ENCODE measurements at places on chromosomes 3 and 15. TPM values are rescaled to one million over a fixed set of nuclear protein-coding genes. Genes with fewer than 3 reads are reported as not detected.
A peak's percentile ranks its signal among the peaks of the same experiment; 100 is the strongest.

GRCh38 chr3:89314454-89315098 lies 207.2 kb downstream of the EPHA3 start:
- no peak for DNase-seq

The PLSCR4 gene
- total RNA-seq, result 51.9 TPM

The FBXO45 gene
- total RNA-seq, result 10.1 TPM

The CATSPER2 gene
- total RNA-seq, result 9.0 TPM

DNA sequence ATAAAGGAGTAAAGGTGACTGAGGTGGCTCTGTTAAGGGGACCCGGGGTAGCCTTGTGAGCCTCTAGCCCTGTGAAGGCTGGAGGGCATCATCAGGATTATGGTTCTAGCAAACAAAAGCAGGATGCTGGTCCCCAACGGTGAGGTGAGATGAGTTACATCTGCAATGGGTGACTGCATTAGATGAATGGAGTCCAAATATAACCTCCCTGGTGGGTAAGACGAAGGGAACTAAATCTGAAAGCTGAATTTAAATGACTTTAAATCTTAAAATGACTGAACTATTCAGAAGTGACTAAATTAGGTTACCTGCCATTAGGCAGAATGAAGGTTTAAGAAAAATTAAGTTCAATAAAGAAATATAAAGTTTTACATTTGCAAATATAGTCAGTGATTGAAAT lies 4.6 kb upstream of the HLTF start:
- DNase-seq, result no peak

DNA sequence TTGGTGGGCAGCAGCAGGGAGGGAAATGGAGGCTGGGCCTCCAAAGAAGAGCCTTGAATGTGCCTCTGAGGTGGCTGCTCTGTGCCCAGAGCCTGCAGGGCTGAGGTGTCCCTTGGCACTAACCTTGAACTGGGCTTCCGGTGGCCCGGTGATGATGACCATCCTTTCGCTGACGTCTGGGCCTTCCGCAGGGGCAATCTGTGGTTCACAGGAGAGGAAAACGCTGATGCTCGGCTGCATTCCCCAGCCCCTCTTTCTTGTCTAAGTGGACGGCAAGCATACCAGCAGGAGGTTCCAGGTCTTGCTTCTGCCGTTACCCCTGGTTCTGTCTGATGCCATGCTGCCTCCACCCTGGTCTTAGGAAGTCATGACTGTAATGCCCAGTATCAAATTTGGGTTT lies 65.9 kb downstream of the SENP2 start:
- no peak for DNase-seq

- no peak for DNase-seq
Measured at GRCh38 chr3:120693439-120694171, 11.6 kb upstream of the HGD start.

DNA sequence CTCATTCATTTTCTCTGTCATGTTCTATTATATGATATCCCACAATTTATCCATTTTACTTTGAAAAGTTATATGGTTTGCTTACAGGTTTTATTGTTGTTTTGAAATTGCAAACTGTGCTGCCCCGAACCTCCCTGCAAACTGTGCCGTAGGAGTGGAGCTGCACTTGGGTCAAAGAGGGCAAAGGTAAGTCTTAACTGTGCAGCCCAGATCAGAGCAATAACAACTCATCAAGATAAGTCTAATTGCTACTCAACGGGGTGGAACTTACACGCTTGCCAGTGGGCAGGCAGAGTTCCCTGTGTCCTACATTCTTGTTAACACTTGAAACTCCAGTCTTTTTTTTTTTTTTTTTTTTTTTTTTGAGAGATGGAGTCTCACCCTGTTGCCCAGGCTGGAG lies 33.2 kb downstream of the ZDHHC19 start:
- no peak for DNase-seq

The NR1I2 gene
- 71.2 TPM for total RNA-seq

The MOBP gene
- 0.27 TPM for total RNA-seq

- no peak for DNase-seq
Measured at GRCh38 chr3:50245251-50245745, 9.3 kb downstream of the GNAI2 start.

DNA sequence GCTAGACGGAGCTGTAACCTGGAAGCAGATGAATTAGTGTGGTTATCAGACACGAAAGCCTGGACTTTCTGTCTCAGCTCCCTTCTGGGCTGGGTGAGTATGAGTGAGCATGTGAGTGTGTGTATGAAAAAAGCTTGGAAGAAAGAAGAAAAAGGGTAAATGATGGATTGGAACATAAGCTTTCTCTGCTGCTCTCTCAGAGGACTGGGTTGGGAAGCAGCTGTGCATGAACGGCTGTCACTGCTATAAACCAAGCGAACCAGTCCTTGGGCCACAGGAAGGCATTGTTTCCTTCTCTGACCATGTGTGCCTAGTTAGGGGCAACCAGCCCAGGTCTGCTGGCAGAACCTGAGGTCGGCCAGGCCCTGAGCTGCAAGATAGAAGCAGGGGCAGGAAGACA lies 37.0 kb downstream of the UMPS start:
- DNase-seq, result no peak

The ABHD10 gene
- 26.6 TPM for total RNA-seq

DNA sequence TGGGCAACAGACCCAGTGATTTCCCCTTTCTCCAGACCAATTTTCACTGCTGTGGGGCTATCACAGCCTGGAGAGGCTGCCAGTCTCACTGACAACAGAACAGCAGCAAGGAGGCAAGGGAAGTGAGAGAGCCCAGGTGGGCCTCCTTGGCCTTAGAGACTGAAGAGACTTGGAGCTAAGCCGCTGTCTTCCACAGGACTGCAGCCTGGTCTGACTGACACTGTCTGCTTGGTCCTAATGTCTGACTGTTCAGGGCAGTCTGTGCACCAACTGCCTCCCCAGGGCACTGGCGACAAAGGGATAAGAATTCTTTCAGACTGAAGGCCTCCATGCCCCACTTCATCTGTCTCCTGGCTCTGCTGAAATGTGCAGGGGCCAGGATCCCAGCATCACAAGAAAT lies 11.5 kb downstream of the POMGNT2 start:
- no peak for DNase-seq

GRCh38 chr3:185942907-185943759 lies 5.3 kb upstream of the TRA2B start:
- DNase-seq, result peak; percentile 85

The SERINC4 gene
- total RNA-seq, result 0.12 TPM

The SYNPR gene
- 0.15 TPM for total RNA-seq

DNA sequence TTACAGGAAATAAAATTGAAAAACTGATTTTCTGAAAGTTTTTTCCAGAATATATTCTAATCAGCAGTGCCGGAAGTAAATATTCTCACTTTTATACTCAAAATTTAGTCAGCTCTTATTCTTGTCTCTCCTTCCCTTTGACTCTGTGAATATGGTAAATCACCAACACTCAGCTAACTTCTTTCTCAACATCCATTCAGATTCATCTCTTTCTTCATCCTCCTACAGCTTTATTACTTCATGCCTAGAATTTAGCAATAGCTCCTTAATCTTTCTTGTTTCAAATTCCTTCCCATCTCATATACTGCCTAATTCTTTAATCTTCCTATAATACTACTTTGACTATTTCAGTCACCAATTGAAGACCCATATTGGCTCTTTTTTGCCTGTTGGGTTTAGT lies 67.9 kb downstream of the FGF7 start:
- DNase-seq, result no peak

DNA sequence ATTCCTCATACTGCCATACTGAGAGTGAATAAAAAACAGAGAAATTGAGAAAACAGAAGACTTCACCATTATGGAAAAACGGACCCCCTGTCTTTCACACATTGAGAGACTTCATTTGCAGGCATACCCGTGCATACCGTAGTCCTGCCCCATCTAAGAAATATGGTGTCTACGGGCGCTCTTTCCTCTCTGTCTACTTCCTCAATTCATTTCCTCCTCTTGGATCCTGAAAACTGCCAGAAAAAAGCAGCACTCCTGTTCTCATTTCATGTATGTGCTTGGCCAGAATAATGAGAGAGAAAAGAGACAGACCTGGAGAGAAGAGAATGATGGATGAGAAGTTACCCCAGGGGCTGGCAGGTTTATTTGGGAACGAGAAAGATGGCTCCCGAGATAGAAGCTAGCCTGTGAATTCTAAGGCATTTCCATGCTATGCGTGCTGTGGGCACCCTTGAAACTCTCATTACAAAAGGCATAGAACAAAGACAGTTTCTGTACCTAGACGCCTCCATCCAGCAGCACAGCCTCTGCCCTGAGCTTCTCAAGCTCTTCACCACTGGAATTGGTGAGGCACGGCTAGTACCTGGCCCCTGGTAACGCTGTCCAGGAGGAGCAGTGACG lies 62.5 kb upstream of the EPHB3 start:
- no peak for DNase-seq

The SLC15A2 gene
- total RNA-seq, result 3.1 TPM

- DNase-seq, result peak; percentile 97
Measured at GRCh38 chr3:184320104-184320445, 5.7 kb downstream of the EIF4G1 start.

DNA sequence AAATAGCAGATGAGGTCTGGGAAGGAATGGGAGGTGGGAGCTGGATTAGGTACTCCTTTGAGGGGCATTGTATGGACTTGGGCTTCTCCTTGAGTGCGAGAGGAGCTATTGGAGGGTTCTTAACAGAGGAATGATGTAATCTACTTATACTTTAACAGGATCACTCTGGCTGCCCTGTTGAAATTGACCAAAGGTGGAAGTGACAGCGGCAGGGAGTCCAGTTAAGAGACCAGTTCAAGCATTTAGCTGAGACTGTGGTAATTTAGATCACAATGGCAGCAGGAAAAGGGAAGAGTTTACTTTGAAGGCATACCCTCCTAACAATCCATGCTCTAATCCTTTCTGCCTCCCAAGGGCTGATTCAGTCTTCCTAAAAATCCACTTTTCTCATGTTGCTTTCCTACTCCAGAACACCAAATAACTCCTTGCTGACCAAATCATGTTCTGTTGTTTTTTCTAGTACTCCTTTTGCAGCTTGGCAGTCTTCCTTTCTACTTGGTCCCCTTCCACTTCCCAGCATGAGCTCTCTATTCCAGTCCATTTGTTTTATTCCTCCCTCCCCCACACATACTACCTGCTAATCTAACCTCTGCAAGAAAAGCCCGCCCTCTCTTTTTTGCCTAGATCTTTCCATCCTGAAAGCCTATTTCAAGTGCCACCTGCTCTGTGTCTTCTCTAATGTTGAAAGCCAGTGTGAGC lies 139.4 kb downstream of the NECTIN3 start:
- DNase-seq, result no peak

Measured in left colon (tissue), 2 donors.